ENCODE measurements at places on chromosomes 3 and 15.
A peak's percentile ranks its signal among the peaks of the same experiment; 100 is the strongest.

GRCh38 chr3:185733980-185734724 lies 90.7 kb downstream of the IGF2BP2 start:
- peak; percentile 72 for DNase-seq

DNA sequence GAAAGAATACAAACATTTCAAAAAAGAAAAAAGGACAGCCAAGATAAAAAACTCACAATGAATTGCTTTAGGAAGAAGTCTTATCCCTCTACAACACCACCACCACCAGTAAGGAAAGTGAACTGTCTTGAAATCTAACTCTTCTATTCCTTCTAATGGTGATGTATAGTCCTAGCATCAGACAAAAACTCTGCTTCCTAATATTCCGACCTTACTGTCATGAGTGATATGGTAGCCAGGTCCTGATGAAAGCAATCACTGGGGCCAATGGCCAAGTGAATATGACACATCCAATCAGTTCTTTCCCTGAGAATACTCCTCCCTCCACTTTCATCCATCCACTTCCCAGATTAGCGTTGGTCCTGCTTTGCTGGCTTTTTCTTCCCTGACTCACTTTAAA lies 14.8 kb downstream of the GK5 start:
- no peak for DNase-seq

- DNase-seq, result no peak
Observed at GRCh38 chr15:66648588-66648987, 53.4 kb upstream of the SMAD6 start.

DNA sequence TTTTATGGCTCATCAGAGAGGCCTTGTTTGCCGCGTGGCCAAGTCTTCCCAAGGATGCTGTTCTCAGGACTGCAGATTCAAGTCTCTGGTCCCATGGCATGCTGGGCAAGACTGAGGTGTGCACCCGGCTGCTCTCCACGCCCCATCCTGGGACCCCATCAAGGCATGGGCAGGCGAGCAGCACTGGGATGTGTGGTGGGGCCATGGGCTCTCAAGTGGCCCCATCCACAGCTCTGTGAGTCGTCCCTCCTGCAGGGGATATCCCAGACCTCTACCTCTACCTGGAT lies 13.1 kb upstream of the GP9 start:
- DNase-seq, result no peak

All from GM13976 (cell line).